Neural progenitor cell (in vitro differentiated cells): ENCODE measurements at places on chromosomes 4 and X. TPM values are rescaled to one million over a fixed set of nuclear protein-coding genes. Genes with fewer than 3 reads are reported as not detected.
A peak's percentile ranks its signal among the peaks of the same experiment; 100 is the strongest.

The IQCM gene
- 0.26 TPM in 1 of 2 replicates, not detected in the other for total RNA-seq

The TDO2 gene
- not detected in 2 replicates for total RNA-seq

GRCh38 chr4:56971383-56971782, 6.0 kb downstream of the NOA1 start:
- no peaks in the 10 kb centered on the region for H3K27me3 ChIP-seq
- no peak for DNase-seq
- no peak overlapping the region for H3K27ac ChIP-seq
- H3K36me3 ChIP-seq = peaks cover 13% of the 10 kb centered on the region

DNA sequence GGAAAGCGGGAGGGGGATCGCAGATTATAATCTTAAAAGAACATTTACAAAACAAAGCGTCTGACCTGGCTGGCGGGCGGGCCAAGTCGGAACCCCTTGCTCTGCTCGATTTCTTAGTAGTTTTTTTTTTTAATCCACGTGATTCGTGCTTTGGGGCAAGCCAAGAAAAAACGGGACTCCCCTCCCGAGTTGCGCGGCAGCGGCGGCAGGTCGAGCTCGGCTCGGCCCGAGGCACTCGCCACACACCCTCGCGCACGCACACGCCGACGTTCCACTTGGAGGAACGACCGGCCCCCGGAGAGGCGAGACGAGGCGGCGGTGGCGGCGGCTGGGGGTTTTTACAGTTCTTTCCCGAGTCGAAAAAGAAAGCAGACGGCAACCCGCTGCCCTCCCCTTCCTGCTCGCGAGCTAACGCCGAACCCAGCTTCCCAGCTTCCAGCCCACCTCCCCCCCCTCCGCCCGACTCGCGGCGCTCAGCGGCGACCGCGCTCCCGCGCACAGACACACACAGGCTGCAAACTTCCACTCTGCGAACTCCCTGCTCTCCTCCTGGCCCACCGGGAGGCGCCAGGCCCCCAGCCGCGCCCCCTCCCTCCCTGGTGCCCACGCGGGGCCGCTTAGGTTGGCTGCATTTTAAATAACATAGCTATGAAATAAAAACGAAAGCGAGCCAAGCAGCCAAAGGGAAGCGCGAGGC, 1.2 kb downstream of the BCOR start:
- H3K27me3 ChIP-seq = peaks cover 69% of the 10 kb centered on the region
- peak; percentile 61 for DNase-seq
- no peak overlapping the region for H3K27ac ChIP-seq
- no peaks in the 10 kb centered on the region for H3K36me3 ChIP-seq
- peak overlapping the region; percentile 77 for H3K4me3 ChIP-seq

DNA sequence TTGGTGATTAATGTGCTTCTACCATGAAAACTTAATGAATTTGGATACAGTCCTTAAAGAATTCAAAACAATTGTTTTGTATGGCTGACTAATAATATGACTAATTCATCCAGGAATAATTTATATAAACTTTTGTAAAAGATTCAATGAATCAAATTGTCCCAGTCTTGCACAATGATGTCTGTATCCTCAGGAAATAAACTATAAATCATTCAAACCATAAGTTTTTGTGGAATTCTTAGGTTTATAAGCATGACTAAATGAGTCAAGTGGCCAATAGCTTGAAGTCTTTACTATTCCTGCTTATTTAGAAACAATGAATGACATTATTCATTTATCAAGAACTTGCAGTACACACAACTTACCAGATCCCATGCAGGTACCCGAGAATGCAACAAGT, 935.0 kb upstream of the INTU start:
- no peak for DNase-seq
- no peaks in the 10 kb centered on the region for H3K27me3 ChIP-seq
- no peak overlapping the region for H3K4me3 ChIP-seq
- H3K4me1 ChIP-seq = no peaks in the 10 kb centered on the region
- no peak overlapping the region for H3K27ac ChIP-seq

The TMEM131L gene
- 13.7 and 14.8 TPM in 2 replicates for total RNA-seq
